NCI-H748 treated with DMSO at 0.1 percent for 48 hours (cell line): ENCODE measurements at places on chromosomes 7 and 10.
A peak's percentile ranks its signal among the peaks of the same experiment; 100 is the strongest.

- DNase-seq: no peak
Measured at GRCh38 chr7:29291723-29292618, 97.4 kb downstream of the CHN2 start.

- DNase-seq: no peak
Measured at GRCh38 chr10:70396140-70396539, 7.8 kb upstream of the EIF4EBP2 start.

DNA sequence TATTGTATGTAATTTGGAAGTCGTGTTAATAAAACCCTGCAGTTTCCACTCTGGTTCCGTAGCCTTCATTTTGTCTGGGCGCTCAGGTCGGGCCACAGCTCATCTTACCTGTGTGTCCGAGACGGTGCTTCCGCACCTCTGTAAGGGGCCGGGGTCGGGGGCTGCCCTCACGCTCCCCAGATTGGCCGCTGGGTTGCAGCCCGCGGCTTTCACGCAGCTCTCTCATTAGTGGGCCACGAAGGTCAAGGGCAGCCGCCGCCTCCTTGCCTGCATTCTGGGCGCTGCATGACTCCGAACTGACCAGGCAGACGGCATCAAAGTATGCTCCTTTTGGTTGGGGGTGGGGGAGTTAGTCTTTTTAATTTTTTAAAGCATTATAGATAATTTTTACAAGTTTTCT is 30.8 kb downstream of the SHH start:
- DNase-seq: no peak

GRCh38 chr10:11131112-11131639 is 113.5 kb downstream of the CELF2 start:
- DNase-seq: no peak

- no peak for DNase-seq
Measured at GRCh38 chr10:97291357-97292096, 910 bp downstream of the ARHGAP19 start.

GRCh38 chr7:123624527-123625183 is 23.0 kb downstream of the ASB15 start:
- DNase-seq: no peak

DNA sequence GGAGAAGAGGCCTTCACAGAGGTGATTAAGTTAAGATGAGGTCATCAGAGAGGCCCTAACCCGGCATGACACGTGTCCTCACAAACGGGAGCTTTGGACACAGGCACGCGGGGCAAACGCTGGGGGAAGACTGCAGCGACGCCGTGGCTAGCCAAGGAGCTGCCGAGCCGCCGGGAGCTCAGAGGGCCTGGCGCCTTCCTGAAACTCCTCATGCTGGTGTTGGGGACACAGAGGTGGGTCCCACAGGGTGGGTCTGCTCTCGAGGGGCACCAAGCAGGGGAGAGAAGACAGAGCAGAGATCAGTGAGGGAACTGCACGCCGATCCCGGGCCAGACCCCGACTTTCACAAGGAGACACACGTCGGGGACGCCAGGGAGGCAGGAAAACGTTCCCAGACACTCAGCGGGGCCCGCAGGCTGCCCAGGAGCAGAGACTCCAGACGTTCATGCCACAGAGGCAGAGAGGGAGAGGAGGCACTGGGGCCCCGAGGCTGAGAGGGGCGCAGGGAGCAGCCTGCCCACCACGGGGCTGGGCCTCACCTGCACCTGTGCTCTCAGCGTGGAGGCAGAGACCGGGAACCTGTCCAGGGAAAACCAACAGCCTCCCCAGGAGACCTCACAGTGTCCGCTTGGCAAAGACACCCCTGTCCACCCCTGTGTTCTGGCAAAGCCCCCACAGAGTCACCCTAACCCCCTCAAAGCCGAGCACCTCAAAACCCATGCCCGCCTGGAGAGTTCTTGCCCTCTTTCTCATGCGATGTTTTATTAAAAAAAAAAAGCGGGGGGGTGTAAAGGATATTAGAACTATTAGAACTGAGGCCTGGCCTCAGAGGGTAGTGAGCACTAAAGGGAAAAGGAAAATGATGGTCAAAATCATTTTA is 103.8 kb downstream of the PDGFA start:
- DNase-seq: no peak

DNA sequence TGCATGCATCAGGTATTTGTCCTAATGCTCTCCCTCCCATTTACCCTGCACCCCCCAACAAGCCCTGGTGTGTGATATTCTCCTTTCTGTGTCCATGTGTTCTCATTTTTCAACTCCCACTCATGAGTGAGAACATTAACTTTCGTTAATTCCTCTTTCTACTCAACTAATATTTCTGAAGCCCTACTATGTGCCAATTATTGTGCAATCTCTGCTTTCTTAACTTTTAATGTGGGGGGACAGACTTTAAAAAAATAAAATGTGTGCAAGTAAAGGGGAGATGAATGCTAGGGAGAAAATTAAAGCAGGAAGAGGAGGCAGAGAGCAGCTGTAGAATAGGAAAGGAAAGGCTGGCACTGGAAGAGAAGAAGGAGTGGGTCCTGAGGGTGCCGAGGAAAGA is 954.0 kb upstream of the C7orf33 start:
- no peak for DNase-seq

DNA sequence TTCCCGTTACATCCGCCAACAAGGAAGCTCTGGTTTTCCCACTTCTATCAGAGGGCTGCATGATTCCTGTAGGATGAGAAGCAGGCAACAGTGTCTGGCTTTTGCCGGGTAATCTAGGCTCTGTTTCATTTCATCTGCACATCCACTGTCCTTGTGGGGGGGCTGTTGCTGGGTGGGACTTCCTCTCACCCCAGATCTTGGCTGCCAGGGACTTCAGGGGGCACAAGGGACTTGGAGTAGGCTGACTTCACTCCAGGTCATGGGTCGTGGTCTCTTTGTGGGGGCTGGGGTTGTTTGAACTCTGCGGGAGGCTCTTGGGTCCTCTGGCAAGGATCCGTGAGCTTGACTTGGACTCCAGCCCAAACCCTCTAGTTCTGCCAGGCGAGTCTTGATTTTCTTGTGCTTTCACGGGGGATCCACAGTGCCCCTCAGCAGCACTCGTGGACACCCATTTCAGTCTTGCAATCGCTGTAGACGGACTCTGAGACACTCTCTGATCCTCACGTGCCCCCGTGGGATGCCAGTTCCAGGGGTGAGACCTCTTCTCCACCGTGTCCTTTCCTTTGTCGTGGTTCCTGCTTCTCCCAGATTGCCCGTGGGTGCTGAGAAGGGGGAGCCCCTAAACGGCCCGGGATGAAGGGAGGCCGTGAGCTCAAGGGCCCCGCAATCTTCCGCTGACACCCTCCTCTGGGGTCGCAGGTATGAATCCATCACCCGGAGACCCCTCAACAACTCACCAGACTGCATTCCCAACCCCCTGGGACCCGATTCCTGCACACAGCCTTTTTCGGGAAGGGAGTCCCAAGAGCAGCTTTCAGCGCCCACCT is 21.4 kb upstream of the ZNF273 start:
- no peak for DNase-seq

- DNase-seq: no peak
Measured at GRCh38 chr7:98211221-98211675, at the start of gene BHLHA15. TSS of gene BHLHA15 (plus strand) at chr7:98211439. CDS start at chr7:98212310, 871 bp downstream.

- no peak for DNase-seq
Measured at GRCh38 chr10:114009281-114009996, 34.2 kb upstream of the ADRB1 start.

- DNase-seq: no peak
Measured at GRCh38 chr10:79203833-79204232, 135.1 kb downstream of the ZMIZ1 start.

GRCh38 chr7:30661926-30662325 is 20.3 kb downstream of the CRHR2 start:
- DNase-seq: no peak

DNA sequence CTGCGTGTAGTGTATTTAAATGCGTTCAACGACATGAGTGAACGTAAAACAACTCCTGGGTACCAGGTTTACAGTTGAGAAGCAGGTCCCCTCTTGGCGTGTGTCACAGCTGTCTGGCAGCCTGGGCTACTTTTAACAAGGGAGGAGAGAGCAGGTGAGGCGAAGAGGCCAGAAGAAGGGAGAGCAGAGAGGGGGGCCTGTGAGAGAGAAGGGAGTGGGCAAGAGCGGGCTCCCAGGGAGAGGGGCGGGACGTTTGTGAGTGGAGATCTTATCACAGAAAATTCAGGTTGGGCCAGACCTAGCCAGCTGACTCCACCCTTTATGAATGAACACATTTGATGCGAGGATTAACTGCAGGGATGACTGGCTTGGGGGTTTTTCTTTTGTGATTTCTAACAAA is 154.0 kb downstream of the CAMK1D start:
- DNase-seq: peak; percentile 65

DNA sequence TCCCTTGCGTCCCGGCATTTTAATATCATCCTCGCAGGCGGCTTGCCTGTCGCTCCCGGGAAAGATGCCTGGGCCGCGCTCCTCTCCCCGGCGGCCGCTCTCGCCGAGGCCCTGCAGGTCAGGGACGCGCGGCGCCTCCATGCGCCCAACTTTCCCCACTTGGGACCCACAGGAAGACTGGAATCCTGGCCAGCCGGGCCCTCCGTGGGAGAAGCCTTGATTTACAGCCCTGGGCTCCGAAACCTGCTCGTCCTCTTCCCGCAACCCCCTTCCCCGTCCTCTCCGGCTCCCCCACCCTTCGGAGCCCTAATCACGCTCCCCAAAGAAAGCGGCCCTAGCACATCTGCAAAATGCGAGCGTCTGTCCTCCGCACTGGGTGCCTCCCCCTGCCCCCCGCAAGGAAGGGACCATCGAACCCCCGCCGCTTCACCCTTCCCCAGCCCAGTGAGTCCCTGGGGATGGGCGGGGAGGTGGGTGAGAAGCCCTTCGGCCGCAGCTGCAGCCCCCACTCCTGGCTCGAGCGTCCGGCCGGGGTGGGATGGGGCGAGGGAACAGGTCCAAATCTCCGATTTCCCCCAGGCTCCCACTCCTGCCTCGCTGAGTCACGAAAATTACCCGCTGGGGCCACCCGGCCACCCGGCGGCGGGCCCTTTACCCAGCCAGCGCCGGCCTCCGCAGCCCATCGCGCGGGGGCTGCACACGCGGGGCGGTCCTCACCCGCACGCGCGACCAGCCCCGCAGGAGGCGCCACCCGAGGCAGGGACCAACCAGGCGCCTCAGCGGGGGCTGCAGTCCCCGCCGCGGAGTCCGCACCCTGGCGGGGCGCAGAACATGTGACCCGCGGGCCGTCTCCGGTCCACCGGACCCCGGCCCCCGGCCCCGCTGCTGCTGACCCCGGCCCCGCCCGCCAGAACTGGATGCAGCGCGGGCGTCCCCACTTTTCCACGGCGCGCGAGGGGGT is 695 bp downstream of the HSPA12A start:
- DNase-seq: no peak

GRCh38 chr10:9211228-9211627 is 1156.7 kb downstream of the GATA3 start:
- DNase-seq: no peak

- no peak for DNase-seq
Measured at GRCh38 chr7:105021352-105021751, 7.3 kb downstream of the KMT2E start.
